GM23338 (cell line): ENCODE measurements at places on chromosomes 11 and 22.

DNA sequence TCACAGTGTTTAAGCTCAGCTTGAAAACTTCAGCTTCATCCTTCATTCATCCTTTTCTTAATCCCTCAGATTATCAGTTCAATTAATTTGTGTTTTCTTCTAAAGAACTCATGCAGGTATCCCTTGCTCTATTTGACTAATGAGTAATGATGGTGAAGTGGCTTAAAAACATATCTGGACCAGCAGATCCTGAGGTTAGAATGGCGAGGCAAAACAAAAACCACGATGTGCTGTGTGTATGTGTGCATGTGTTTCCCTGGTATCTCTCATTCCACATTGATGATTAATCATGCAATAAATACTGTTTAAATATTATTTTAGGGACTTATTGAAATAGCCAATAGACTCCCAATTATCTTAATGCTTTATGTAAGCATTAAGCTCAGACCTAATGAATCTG, 437.0 kb downstream of the DYNC2H1 start:
- H3K36me3 ChIP-seq, result no peaks in the 10 kb centered on the region
- H3K27ac ChIP-seq, result no peak overlapping the region
- H3K27me3 ChIP-seq, result no peaks in the 10 kb centered on the region
- H3K4me1 ChIP-seq, result no peaks in the 10 kb centered on the region
- H3K4me3 ChIP-seq, result no peak overlapping the region

DNA sequence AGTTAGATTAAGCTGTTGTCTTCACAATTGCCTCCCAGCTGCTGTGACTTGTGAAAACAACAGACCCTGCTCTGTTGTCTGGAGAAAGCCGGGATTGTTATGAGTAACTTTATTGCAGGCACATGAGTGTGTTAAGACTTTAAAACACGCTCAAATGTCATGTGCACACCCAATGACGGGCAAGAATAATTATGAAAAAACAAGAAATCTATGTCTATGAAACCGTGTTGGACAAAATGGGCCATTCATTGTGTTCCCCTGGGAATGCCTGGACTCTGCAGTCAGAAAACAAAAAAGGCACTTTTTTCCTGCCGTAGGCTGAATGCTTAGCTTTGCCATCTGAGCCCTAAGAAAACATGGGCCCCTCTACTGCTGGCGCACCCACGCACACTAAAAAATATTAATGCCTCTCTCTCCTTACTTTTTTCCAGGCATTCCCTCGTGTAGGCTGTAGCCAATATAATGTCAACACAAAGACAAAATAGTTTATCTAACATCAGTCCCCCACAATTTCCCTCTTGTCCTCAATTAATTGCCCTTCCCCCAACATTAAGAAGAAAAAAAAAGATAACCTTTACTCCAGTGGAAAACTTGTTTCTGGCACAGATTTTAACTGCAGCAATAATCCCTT, 207.9 kb downstream of the SOX6 start:
- no peak for DNase-seq
- H3K4me1 ChIP-seq, result no peaks in the 10 kb centered on the region
- no peak overlapping the region for H3K4me3 ChIP-seq
- no peaks in the 10 kb centered on the region for H3K27me3 ChIP-seq

GRCh38 chr11:76155500-76156227, 50.6 kb downstream of the WNT11 start:
- H3K36me3 ChIP-seq, result no peaks in the 10 kb centered on the region
- no peak overlapping the region for H3K4me3 ChIP-seq
- peaks cover 10% of the 10 kb centered on the region for H3K4me1 ChIP-seq
- no peak overlapping the region for H3K27ac ChIP-seq
- DNase-seq, result no peak

DNA sequence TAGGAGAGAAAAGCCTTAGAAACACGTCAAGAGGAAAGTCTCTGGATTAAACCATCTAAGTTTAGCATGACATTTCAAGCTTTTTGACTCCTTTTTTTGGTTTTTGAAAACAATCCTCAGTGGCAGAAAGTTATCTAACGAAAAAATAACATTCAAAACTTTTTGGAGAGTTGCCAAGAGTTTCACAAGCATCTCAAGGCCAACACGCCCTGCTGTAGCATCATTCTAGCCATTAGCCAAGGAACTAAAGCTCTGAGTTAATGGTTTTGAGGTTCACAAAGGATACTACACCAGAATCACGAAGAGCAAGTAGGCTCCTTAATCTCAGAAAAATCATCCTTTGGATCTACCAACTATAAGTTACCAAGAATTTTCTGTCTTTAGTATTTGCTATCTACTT, 94.8 kb downstream of the PICALM start:
- H3K36me3 ChIP-seq, result no peaks in the 10 kb centered on the region; the same call in 1 of the 2 replicates
- no peak overlapping the region for H3K4me3 ChIP-seq
- H3K4me1 ChIP-seq, result no peaks in the 10 kb centered on the region
- no peak for DNase-seq

DNA sequence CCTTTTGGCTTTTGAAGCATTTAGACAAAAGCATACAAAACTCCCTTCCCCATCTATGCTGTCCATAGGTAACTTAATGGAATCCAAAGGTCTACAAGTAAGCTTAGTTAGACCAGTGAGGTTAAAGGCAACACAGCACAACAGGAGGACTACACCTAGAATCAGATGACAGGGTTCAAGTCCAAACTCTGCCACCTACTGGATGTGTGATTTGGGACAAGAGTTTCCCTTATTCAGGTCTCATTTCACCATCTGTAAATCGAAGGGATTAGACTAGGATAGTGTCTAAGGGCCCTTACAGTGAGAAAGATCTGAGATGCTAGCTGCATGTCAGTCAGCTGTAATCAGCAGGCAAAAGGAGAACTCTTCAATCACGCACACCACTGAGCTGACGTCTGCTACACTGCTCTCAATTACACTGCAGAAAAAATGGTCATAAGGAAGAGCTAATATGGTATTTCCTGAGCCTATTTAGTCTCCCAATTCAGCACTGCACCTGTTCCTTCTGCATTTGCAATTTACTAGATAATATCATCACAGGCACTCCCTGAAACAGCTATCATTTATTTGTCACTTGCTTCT, 82.2 kb downstream of the SERGEF start:
- no peak overlapping the region for H3K4me3 ChIP-seq
- H3K4me1 ChIP-seq, result peaks cover 14% of the 10 kb centered on the region; the same call in 1 of the 2 replicates
- peak; percentile 14 for DNase-seq
- no peak overlapping the region; the same call in 1 of the 2 replicates for H3K27ac ChIP-seq
- H3K27me3 ChIP-seq, result no peaks in the 10 kb centered on the region
- H3K36me3 ChIP-seq, result no peaks in the 10 kb centered on the region

- no peak for DNase-seq
- H3K27ac ChIP-seq, result no peak overlapping the region
- peaks cover 34% of the 10 kb centered on the region for H3K4me1 ChIP-seq
- no peaks in the 10 kb centered on the region for H3K27me3 ChIP-seq
Measured at GRCh38 chr11:92387859-92388258, 163.2 kb downstream of the FAT3 start.

DNA sequence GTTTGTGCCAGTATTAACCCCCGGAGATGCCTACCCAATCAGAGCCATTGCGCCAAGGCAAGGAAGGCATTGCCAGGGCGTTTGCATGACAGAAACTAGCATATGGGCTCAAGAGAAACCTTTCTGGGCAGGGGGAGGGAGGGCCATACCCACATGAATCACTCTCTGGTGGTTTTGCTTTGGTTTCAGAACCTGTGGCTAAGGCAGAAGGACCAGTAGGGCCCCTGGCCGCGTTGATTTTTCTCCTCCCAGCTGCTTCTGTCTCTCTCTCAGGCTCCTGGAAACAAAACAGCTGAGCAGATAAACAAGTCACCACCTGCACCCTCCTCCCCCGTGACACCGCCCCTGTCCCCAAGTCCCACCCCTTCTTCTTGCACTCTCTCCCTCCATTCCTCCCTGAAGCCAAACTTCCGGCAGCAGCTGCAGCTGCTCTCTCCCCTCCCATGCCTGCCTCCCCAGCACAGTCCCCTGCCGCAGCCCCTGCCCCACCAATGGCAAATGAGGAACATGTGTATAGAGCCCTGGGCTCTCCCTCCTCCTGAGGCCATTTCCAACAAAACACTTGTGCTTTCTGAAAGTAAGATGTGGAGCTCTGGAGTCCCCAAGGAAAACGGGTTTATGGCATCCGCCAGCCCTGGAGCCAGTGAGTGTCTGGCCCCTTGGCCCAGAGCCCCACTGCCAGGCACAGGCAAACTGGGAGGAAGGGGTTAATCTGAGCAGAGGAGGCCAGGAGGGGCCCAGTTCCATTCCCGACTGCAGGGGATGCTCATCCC, 39.0 kb upstream of the ADA2 start:
- no peaks in the 10 kb centered on the region for H3K27me3 ChIP-seq
- peak overlapping the region; percentile 98 for H3K27ac ChIP-seq
- peak overlapping the region; percentile 14; the same call in 1 of the 2 replicates for H3K4me3 ChIP-seq

GRCh38 chr11:91170711-91171110, 947.9 kb upstream of the CHORDC1 start:
- H3K27ac ChIP-seq, result no peak overlapping the region
- H3K4me3 ChIP-seq, result no peak overlapping the region
- no peaks in the 10 kb centered on the region for H3K4me1 ChIP-seq
- no peaks in the 10 kb centered on the region for H3K27me3 ChIP-seq
- H3K36me3 ChIP-seq, result no peaks in the 10 kb centered on the region

- H3K4me1 ChIP-seq, result no peaks in the 10 kb centered on the region
- no peak overlapping the region for H3K27ac ChIP-seq
- H3K4me3 ChIP-seq, result no peak overlapping the region
- peak; percentile 92 for DNase-seq
- H3K27me3 ChIP-seq, result no peaks in the 10 kb centered on the region
- no peaks in the 10 kb centered on the region for H3K36me3 ChIP-seq
Measured at GRCh38 chr11:104254347-104254746, 90.4 kb upstream of the PDGFD start.

GRCh38 chr11:1194977-1195681, 27.7 kb upstream of the MUC5B start:
- no peak for DNase-seq
- no peaks in the 10 kb centered on the region for H3K4me1 ChIP-seq
- no peaks in the 10 kb centered on the region for H3K27me3 ChIP-seq
- H3K4me3 ChIP-seq, result no peak overlapping the region
- H3K36me3 ChIP-seq, result no peaks in the 10 kb centered on the region

DNA sequence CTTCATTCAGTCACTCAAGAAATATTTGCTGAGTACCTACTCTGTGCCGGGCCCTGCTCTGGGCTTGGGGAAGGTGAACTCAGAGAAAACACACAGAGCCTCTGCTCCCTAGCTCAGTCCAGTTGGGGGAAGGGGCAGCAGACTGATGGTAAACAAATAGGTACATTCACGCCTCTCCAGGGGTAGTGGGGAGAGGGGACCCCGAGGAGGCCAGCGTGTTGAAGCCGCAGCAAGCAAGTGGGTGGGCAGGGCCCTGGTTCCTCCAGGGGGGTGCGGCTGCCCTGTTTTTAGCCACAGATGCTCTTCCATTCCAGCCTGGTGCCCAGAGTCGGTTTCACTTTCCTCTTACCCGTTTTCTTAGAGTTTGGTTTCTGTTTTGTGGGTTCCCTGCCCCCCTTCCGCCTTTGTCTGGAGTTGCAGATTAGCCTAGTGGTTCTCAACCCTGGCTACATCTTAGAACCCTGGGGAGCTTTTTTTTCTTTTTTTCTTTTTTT, 8.7 kb downstream of the DRAP1 start:
- no peak overlapping the region for H3K4me3 ChIP-seq
- H3K27ac ChIP-seq, result peak overlapping the region; percentile 63; the same call in 1 of the 2 replicates
- H3K27me3 ChIP-seq, result no peaks in the 10 kb centered on the region
- H3K4me1 ChIP-seq, result peaks cover 7% of the 10 kb centered on the region

- H3K4me1 ChIP-seq, result peaks cover 17% of the 10 kb centered on the region
- no peaks in the 10 kb centered on the region for H3K36me3 ChIP-seq
- no peak overlapping the region for H3K27ac ChIP-seq
Measured at GRCh38 chr11:48005831-48006270, 25.5 kb downstream of the PTPRJ start.

- no peak overlapping the region for H3K4me3 ChIP-seq
- no peaks in the 10 kb centered on the region for H3K36me3 ChIP-seq
- no peak for DNase-seq
Measured at GRCh38 chr11:128343135-128343514, 244.2 kb downstream of the ETS1 start.

- H3K27me3 ChIP-seq, result no peaks in the 10 kb centered on the region
- H3K27ac ChIP-seq, result no peak overlapping the region
- no peaks in the 10 kb centered on the region for H3K36me3 ChIP-seq
Measured at GRCh38 chr11:60459345-60459744, 3.7 kb downstream of the MS4A1 start.

DNA sequence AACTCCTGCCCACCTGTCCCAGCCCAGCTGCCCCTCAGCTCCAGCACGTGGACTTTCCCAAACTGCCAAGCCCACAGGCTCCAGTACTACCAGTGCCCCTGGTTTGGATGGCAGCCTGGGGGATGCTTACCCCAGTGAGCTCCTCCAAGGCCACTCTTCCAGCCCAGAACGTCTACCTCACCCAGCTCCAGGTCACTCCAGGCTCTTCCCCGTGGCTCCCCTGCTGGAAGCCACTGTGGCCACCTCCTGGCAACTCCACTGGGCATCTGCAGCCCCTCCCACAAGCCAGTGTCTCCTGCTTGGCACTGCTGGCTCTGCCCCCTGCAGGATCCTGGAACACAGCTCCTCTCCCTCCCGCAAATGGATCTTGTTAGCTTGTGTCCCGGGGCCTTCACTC, 29.3 kb downstream of the LMO1 start:
- H3K36me3 ChIP-seq, result no peaks in the 10 kb centered on the region
- no peaks in the 10 kb centered on the region for H3K4me1 ChIP-seq
- peak; percentile 53 for DNase-seq
- H3K27ac ChIP-seq, result no peak overlapping the region

DNA sequence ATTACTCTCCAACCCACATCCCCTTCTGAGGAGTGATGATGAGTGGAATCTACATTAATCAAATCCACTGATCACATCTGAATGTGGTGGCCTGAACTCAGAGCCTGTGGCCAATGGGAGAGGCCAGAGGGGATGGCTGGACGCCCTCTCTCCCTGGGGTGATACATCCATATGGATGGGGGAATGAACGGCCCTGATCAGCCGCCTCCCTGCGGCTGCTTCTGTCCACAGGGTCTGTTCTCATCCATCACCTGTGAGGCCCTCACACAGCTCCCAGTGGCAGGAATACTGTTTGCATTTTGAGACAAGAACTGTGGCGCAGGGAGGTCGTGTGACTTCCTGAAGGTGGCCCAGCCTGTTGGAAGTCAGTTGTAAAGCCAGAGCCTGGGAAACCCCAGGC, 78.3 kb upstream of the SHISAL1 start:
- no peak overlapping the region for H3K4me3 ChIP-seq
- no peak for DNase-seq
- H3K4me1 ChIP-seq, result no peaks in the 10 kb centered on the region
- no peaks in the 10 kb centered on the region for H3K36me3 ChIP-seq
- no peaks in the 10 kb centered on the region for H3K27me3 ChIP-seq

GRCh38 chr22:38397189-38398085, 57.6 kb downstream of the KCNJ4 start:
- peak; percentile 92 for DNase-seq
- H3K27me3 ChIP-seq, result no peaks in the 10 kb centered on the region
- no peaks in the 10 kb centered on the region for H3K36me3 ChIP-seq
- H3K4me1 ChIP-seq, result peaks cover 53% of the 10 kb centered on the region
- H3K27ac ChIP-seq, result peak overlapping the region; percentile 100
- H3K4me3 ChIP-seq, result peak overlapping the region; percentile 88
